ENCODE measurements at places on chromosomes 5 and 9.

DNA sequence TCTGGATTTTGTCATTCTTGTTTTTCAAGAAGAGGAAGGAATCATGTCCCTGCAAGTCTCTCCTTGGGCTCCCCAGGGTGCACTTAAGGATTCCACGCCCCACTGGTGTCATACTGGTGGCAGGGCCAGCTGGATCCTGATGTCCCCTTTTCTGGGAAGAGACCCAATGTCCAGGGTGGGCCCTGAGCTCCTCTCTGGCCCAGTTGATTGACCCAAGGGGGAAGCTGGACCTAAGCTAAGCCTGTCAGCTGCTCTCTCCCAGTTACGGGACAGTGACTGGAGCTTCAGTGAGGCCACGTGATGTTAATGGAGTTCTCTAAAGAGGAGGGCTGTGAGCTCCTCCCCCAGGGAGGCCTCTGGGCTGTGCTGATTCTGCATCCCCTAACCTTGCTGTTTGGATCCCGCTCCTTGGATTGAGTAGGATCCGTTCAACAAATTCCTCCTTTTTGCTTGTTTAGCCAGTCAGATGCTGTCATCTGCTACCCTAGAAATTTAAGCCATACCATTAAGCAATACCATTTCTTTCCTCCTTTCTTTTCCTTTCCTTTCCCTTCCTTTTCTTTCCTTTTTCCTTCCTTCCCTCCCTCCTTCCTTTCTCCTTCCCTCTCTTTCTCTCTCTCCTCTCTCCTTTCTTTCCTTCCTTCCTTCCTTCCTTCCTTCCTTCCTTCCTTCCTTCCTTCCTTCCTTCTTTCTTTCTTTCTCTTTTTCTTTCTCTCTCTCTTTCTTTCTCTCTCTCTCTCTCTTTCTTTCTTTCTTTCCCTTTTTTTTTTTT is 17.2 kb downstream of the NKX2-5 start:
- DNase-seq, result no peak

DNA sequence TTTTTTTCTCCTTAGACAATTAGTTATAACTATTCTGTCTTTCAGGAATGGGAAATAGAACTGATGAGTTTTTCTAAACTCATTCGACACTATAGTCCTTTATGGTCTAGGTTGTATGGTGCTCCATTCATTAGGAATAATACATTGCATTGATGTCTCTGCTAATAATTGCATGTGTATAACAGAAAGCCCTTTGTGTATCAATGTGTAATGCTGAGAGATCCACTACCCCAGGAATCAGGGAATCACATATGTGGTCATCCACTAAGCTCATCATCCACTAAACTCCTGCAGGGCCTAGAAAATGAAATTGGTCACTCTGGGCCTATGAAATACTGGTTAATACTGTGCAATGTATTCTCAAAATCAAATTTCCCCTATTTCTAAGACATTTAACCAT is 242.0 kb upstream of the CDH18 start:
- DNase-seq, result no peak

- no peak for DNase-seq
Observed at GRCh38 chr5:176770431-176770830, 39.9 kb upstream of the UNC5A start.

- DNase-seq, result no peak
Observed at GRCh38 chr9:91766315-91767069, 183.5 kb downstream of the ROR2 start.

DNA sequence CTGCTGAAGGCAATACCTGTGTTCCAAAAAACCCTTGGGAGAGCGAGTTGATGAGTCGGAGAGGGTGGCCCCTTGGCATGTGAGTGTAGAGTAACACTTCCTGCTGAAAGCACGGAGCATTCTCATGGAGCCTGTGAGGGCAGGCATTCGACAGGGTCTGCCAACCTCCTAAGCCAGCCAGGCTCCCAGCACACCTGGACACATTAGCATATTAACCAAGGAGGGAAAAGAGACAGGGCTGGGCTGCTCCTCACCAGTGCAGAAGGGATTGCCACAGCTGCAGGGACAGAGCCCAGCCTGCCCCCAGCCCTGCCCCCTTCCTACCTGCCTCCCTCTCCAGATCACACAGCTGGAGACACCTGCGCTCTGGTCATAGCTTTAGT is 46.4 kb upstream of the SEMA4D start:
- no peak for DNase-seq

DNA sequence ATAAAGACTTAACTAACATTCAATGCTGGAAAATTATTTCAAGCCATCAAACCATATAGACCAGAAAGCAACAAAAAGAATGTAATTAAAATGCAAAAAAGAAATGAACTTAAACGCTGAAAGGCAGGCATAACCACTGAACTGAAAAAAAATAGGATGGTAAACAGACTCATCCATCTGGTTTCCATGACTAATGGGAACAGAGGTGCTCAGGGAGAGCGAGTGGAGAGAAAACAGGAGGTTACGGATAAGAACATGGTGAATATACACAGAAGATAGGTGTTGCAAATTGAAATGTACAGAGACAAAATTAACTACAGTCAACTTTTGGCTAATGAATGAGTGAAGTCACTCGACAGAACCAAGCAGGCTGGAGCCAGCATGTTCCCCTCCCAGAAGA is 43.5 kb upstream of the RNF38 start:
- DNase-seq, result no peak

DNA sequence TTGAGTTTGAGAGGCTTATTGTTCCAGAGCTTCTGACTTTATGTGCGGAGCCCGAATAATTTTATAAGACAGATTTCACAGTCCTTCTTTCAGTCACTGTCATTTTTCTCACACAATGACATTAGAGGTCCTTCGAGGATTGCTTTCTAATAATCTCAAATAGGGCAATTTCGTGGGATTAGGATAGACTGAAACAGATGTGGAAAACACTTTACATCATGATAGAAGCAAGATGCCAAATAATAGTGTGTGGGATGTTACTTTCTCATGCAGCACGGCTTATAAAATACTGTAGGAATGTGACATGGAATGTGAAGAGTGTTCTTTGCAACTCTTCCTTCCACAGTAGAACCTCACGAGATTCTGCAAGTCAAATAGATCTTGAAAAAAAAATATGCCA is 451.3 kb downstream of the SEMA5A start:
- DNase-seq, result no peak

DNA sequence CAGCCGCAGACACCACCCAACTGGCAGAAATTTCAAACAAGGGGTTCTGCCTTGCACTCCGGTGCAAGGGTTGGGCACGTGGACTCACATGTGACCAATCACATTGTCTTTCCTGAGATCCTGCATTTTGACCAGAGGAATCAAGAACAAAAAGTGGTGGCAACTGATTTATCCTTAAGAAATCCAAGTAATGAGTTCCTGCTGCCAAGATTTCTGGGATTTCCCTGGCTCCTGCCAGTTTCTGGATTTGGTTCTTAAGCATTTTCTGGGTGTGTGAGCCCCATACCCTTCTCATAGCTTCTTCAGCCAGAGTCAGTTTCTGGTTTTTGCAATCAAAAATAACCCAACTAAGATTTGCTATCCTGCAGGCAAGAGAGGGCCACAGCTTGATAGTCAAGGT is 17.4 kb upstream of the KCNIP1 start:
- no peak for DNase-seq

- DNase-seq, result no peak
Observed at GRCh38 chr9:136488247-136489214, 5.7 kb upstream of the SEC16A start.

GRCh38 chr5:111387361-111387760 is 125.0 kb downstream of the STARD4 start:
- no peak for DNase-seq

GRCh38 chr5:90368454-90369246 is 40.9 kb downstream of the CETN3 start:
- no peak for DNase-seq

GRCh38 chr5:151251001-151251551 is 1.9 kb upstream of the GM2A start:
- DNase-seq, result no peak

DNA sequence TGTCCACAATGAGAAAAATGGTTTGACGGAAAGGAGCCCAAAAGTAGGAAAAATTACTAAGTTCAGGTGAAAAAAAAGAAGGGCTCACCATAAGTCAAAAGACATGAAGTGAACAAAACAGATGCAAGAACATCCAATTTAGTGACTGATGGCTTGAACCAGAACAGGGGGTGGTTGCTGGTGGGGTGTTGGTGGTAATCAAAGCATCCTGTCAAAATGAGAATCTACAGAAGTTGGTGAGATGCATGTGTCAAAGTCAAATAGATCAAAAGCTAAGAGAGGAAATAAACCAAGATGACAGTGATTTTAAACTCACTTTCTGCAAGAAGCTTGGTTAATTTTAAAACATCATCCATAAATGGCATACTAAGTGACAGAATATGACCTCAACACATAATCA is 117.4 kb downstream of the MLLT3 start:
- DNase-seq, result no peak

DNA sequence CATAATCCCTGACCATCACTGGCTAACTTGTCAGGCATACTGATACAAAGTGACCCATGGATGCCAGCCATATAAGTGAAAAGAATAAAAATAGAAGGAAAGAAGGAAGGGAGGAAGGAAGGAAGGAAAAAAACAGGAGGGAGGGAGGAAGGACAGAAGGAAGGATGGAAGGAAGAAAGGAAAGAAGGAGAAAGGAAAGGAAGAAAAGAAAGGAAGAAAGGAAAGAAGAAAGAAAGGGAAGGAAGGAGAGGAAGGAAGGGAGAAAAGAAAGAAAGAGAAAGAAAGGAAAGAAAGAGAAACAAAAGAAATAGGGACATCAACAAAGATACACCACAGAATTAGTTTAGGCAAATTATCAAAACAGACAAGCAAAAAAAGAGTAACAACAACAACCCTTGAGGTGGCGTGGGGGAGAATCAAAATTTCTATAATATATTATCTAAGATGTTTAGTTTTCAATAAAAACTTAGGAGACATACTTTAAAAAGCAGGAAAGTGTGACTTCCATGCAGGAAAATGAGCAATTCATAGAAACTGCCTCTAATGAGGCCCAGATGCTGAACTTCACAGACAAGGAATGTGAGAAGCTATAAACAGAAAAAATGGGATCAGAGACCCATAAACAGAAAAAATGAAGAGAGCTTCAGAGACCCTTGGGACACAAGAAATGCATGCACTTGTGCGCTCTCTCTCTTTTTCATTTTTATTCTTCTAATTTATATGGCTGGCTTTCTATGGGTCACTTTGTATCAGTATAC is 96.1 kb upstream of the NFIL3 start:
- no peak for DNase-seq

- no peak for DNase-seq
Observed at GRCh38 chr5:9062873-9063272, 483.0 kb downstream of the SEMA5A start.

GRCh38 chr5:953535-954449 is 54.8 kb upstream of the NKD2 start:
- DNase-seq, result peak; percentile 57

DNA sequence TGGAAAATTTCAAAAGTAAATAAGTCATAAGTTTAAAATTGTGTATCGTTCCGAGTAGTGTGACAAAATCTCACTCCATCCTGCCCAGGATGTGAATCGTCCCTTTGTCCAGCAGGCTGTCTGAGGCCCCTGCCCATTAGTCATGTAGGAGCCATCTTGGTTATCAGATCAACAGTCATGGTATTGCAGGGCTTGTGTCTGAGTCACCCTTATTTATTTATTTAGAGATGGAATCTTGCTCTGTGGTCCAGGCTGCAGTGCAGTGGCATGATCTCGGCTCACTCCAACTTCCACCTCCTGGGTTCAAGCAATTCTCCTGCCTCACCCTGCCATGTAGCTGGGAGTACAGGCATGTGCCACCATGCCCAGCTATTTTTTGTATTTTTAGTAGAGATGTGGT is 30.2 kb downstream of the ITGA2 start:
- DNase-seq, result no peak

GRCh38 chr9:1962588-1963106 is 52.5 kb upstream of the SMARCA2 start:
- no peak for DNase-seq

- no peak for DNase-seq
Observed at GRCh38 chr5:4740156-4740555, 400.0 kb upstream of the ADAMTS16 start.

- DNase-seq, result no peak
Observed at GRCh38 chr9:117278471-117279035, 136.3 kb downstream of the ASTN2 start.

DNA sequence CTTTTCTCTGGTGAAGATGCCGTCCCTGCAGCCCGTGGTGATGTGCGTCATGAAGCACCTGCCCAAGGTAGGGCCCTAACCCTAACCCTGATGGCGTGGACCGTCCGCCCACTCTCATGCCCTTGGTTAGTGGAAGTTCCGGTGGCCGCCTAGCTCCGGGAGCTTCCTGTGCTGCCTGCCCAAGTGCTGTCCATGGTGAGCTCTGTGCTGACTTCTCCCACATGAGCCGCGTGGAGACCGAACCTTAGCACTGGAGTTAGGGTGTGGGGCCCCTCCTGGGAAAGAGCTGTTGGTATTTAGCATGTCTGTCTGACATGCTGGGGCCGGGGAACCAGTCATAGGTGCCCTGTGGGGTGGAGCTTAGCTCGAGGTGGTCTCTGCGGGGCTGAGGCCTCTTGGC is 1.2 kb downstream of the NELFB start:
- no peak for DNase-seq

- DNase-seq, result no peak
Observed at GRCh38 chr9:110950041-110950645, 88.1 kb downstream of the LPAR1 start.

DNA sequence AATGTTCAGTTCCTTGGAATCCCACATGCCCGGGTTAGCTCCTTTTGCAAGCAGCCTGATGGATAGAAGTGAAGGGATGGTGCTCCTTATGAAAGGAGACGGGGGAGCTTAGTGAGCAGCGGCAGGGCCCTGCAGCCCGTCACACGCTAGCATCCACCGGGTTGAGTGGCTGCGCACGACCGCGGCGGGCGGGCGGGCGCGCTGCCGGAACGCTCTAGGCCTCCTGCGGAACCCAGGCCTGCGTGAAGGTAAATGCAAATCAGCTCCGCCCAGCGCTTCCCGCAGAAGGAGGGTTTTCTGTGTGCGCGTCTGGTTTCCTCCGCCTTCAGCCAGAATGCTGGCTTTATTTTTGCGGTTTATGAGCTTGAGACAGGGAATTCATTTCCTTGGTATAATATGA is 19.8 kb downstream of the IL12B start:
- DNase-seq, result no peak

DNA sequence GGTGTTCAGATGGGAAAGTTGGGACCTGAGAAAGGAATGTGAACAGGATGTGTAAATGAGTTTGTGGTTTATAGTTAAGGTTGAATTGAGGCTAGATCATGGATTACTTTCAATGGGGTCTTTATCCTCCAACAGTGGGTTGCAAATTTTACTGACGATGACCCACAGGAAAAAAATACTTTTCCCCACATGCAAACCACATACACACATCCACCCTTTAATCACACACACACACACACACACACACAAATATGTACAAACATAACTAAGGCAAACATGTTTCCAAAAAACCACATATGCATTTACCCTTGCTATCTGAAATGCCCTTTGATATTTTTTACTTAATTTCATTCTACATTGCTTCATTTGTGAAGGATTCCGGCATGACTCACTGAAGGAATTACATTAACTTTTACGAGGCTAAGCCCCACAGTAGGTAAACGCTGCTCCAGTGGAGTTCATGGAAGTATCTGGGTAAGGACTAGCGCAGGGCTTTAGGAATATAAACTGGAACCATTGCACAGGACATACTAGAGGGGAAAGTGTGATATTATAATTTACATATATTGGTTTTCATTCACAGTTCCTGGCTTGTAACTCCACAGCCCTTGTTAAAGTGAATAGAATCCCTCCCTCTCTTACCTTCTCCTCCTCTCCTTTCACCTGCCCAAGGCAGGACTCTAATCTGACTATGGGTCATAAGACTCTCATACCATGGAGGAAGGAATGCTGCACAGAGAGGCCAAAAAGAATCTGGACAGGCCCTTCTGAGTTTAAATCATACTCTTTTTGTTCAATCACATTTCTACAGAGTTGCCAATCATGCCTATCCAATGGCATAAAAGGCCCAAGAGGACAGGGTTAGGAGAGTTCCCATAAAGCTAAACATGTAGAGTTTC is 8.5 kb upstream of the SPEF2 start:
- DNase-seq, result no peak
